ENCODE measurements at places on chromosomes 7 and 10.

DNA sequence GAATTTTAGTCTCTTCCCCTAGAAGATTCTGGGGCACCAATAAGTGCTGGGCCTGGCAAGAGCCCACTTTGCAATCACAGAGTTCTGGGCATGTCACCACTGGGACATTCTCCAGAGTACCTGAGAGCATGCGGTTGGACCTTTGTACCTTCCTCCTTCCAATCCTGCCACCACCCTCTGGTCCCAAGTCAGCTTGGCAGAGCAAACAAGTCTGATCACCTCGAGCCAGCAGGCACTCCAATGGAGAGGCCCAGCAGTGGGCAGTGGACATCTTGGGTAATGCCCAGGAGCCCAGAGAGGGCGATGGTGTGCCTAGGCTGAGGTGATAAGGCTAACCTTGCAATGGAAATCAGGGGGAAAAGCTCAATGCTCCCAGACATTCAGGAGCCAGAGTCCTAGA lies 43.4 kb downstream of the SH3PXD2A start:
- DNase-seq: no peak

GRCh38 chr10:128263891-128264688 lies 137.9 kb upstream of the MKI67 start:
- no peak for DNase-seq

GRCh38 chr10:48470115-48470892 lies 134.6 kb downstream of the ARHGAP22 start:
- no peak for DNase-seq

GRCh38 chr7:159008417-159008816 lies 136.2 kb downstream of the VIPR2 start:
- no peak for DNase-seq

- no peak for DNase-seq
Observed at GRCh38 chr7:151575410-151575809, 55.7 kb upstream of the RHEB start.

- no peak for DNase-seq
Observed at GRCh38 chr10:12707461-12708185, 293.9 kb downstream of the CCDC3 start.

DNA sequence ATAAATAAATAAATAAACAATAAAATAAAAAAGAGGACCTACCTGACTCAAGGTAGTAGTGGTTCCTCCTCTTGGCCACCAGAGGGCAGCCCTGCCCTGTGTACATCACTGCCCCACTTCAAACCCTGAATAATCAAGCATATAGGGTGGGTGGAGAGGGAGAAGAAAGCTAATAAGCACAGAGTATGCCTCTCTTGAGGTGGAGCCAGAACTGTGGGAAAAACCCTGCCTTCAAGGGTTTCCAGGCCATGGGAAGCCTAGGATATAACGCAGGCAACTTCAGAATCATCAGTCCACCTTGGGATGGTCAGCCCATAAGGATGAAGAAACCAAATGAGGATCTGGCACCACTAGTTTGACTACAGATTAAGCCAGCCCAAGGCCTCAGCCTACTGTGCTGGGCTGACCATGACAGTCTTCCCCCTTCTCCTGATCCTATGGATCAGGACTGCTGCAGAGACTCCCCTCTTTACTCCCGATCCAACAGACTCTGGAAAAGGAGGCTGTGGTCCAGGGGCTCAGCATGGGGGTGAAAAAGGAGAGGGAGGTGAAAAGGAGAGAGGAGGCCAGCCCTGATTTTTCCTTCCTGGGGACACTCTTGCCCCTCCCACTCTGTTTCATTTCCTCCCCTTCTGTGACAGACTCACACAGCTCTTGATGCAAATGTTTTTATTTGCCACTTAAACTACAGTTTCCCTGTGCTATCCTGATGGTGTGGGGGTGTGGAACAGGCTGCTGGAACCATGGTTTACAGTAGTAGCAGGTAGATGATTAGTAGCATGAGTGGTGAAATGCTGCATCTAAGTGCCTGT lies 10.1 kb downstream of the AVPI1 start:
- no peak for DNase-seq

- DNase-seq: no peak
Observed at GRCh38 chr7:132687981-132688383, 111.7 kb upstream of the PLXNA4 start.

- no peak for DNase-seq
Observed at GRCh38 chr7:133836666-133837065, 290.5 kb upstream of the LRGUK start.

- no peak for DNase-seq
Observed at GRCh38 chr7:143280160-143280559, 4.6 kb upstream of the TMEM139 start.

- no peak for DNase-seq
Observed at GRCh38 chr7:6221340-6222319, 50.8 kb downstream of the CYTH3 start.

DNA sequence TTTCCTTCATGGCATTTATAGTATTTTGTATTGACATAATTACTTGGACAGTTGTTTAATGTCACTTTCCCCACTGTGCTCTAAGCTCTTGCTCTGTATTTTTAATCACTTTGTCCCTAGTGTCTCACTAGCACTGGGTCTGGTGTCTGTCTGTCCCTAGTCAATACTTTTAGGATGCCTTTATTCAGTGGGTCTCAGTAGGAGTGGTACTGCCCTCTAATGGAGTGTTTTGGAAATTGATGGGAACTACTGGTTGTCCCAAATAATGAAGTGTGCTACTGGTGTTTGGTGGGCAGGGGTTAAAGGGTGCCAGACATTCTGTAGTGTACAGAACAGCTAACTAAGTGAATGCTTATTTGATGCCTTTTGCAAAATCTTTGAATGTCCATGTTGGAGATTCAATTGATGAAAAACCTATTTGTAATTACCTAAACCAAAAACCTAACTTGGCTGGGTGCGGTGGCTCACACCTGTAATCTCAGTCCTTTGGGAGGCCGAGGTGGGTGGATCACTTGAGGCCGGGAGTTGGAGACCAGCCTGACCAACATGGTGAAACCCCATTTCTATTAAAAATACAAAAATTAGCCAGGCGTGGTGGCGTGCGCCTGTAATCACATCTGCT lies 33.3 kb downstream of the CDK14 start:
- DNase-seq: no peak

- no peak for DNase-seq
Observed at GRCh38 chr7:70035955-70036354, 437.7 kb downstream of the AUTS2 start.

DNA sequence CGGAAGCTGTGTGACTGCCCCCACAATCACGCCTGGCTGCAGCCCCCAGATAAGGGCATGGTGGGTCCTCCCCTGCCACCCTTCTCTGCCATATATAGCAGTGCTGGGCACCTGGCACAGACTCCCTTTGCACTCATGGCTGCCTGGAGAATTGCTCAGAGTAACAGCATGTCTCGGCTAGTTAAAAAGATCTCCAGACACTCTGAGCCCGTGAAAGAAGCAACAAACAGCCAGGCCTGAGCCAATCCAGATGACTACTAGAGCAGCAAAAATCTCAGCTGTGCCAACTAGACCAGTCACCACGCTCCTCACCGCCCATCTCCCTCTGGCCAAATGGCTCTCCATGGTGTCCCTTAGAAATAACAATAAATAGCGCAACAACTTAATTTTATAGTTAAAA lies 71.3 kb downstream of the PARD3 start:
- DNase-seq: no peak

- no peak for DNase-seq
Observed at GRCh38 chr10:42934351-42934811, 142.5 kb upstream of the RET start.

DNA sequence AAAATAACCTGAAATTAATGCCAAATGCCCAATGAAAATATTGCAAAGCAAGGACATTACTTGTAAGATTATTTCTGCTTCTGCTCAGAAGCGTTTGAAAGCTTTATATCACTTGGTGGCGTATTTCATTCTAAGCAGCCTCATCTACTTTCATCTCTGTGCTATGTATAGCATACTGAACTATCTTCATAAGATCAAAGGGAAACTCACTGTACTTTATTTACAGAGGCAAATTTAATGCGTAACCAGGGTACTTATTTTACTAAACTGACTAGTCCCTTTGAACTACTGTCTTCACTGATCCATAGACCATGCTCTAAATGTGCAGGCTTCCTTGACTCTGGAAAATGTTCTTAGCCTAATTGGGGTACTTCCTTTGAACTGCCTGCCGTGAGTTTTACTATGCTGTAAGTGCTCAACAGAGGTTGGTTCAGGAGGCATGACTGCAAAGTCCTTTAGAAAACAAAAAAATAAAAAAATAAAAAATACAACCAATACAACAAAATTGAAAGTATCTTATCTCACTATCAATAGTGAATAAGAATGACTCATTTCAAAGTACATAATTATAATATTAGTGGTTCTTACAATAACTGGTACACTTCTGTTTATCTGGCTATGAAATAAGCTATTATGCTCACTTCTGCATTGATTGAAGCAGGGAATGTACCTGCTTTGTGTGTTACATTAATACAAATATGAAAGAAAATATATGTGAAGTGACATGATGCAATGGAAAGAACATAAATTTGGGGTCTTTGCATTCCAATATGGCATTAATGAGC lies 41.0 kb upstream of the TSPAN12 start:
- no peak for DNase-seq

DNA sequence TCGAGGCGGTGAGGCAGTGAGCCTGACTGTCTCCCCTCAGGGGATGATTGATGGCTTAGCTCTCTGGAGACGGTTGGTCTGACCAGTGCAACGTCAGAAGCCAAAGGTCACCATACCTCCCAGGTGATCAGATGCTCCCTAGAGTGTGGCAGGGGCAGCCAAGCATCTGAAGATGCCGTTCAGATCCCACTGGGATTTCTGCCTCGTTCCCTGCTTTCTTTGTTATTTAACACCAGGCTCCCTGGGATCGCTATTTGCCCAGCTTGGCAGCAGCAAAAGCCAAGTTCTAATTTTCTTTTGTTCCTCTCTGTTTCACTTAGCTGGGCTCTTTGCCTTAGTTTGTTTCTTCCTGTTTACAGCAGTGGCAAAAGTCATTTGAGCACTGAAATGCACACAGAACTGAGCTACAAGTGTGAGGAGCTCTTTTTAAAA lies 53.5 kb upstream of the SVIL start:
- DNase-seq: no peak

GRCh38 chr10:7260412-7260900 lies 150.4 kb downstream of the SFMBT2 start:
- peak; percentile 58 for DNase-seq

- no peak for DNase-seq
Observed at GRCh38 chr10:117271427-117271826, 30.5 kb downstream of the SLC18A2 start.

Data from forelimb muscle (tissue), 1 donor.